ENCODE measurements at places on chromosomes 7 and 10. TPM values are rescaled to one million over a fixed set of nuclear protein-coding genes. Genes with fewer than 3 reads are reported as not detected.

CCZ1 gene
- total RNA-seq, result 35.7 TPM

ANKRD2 gene
- 1.8 TPM for total RNA-seq

RASSF4 gene
- total RNA-seq, result 11.4 TPM

RAMP3 gene
- under 0.01 TPM for total RNA-seq

RBP4 gene
- not detected for total RNA-seq

PNLIPRP3 gene
- total RNA-seq, result not detected

HK1 gene
- 172 TPM for total RNA-seq

PIP gene
- not detected for total RNA-seq

All from fibroblast of lung (primary cell).